Right atrium auricular region (tissue), 2 donors: ENCODE measurements at places on chromosomes 2 and 18. TPM values are rescaled to one million over a fixed set of nuclear protein-coding genes. Genes with fewer than 3 reads are reported as not detected.

XIRP2 gene
- 43.7 TPM for total RNA-seq

PTPRN gene
- 0.74 TPM for total RNA-seq

MAL gene
- 8.7 TPM for total RNA-seq

SEMA4F gene
- total RNA-seq: 3.9 TPM

DNA sequence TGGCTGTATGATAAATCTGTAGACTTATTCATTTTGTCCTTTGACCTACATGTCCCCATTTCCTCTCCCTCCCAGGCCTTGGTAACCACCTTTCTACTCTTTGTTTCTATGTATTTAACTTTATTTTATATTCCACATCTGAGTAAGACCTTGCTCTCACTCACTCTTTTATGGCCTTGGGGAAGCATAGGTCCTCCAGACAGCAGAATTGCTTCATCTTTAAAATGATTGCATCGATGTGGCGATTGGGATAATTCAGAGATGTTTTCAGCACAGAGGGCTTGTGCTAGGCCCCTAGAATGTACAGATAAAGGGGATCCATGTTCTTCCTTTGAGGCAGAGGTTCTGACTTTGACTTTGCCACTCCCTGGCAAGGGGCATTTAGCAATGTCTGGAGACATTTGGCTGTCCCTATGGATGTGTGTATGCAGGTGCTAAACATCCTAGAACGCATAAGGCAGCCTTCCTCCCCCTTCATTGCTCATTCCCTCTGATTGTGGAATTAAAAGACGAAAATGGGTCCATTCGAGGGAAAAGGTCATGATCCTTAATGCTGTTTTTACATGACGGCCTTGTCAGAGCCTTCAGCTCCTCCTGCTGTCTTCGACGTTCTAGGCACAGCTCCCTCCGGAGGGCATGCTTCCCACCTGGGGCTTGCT is 1.2 kb upstream of the GPR39 start:
- peak overlapping the region; percentile 59 for H3K4me3 ChIP-seq
- no peaks in the 10 kb centered on the region for H3K4me1 ChIP-seq
- DNase-seq: no peak
- no peaks in the 10 kb centered on the region for H3K36me3 ChIP-seq
- H3K27ac ChIP-seq: no peak overlapping the region

DNA sequence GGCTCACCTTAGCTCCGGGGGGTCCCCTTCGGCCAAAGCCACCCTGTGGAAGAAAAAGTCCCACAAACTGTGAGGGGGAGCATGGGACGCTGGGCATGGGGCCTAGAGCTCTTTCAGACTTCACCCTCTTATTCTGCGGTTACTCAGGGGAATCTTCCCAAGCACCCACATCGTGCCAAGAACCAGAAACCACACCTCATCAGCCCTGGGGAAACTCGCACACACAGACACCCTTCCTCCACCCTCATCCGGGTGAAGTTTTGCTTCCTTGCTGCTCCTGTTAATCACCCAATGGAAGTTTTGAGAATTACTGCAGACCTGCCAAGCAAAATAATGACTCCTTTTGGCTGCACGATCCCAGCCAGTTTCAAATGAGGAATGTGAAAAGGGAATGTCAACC is 59.1 kb downstream of the COL6A3 start:
- H3K4me3 ChIP-seq: no peak overlapping the region
- H3K4me1 ChIP-seq: no peaks in the 10 kb centered on the region
- H3K27ac ChIP-seq: peak overlapping the region; percentile 44
- H3K27me3 ChIP-seq: no peaks in the 10 kb centered on the region

- no peaks in the 10 kb centered on the region for H3K27me3 ChIP-seq
- no peak overlapping the region for H3K27ac ChIP-seq
- no peaks in the 10 kb centered on the region for H3K4me1 ChIP-seq
Observed at GRCh38 chr2:39290433-39290832, 46.7 kb upstream of the CDKL4 start.
